ENCODE measurements at places on chromosomes 7 and 10.

DNA sequence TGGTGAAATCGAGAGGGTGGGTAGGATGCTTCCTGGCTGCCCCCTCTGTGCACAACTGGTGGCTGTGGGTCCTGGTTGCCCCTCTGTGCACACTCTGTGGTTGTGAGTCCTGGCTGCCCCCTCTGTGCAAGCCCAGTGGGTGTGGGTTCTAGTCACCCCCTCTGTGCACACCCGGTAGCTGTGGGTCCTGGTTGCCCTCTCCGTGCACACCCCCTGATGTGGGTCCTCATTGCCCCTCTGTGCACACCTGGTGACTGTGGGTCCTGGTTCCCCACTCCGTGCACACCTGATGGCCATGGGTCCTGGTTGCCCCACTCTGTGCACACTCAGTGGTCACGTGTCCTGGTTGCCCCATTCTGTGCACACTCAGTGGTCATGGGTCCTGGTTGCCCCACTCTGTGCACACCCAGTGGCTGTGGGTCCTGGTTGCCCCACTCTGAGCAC, 20.3 kb upstream of the RET start:
- DNase-seq: no peak

DNA sequence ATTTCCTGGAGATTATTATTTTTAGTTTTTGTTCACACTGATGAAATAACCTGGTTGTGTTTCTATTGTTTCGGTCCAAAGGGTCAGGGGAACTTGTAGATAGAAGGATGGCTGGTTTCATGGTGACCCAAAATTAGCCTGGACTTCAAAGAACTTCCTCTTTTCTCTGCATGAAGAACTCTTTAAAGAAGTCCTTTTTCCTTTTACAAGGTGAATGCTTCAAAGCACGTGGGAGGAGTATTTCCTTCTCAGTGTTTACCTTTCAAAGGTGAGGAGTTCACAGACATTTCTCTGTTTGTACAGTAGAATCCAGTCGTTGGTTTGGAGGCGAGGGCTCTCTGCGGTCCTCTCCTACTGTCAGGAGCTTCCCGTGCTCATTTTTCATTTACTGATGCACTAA, 561.7 kb downstream of the GATA3 start:
- DNase-seq: no peak

DNA sequence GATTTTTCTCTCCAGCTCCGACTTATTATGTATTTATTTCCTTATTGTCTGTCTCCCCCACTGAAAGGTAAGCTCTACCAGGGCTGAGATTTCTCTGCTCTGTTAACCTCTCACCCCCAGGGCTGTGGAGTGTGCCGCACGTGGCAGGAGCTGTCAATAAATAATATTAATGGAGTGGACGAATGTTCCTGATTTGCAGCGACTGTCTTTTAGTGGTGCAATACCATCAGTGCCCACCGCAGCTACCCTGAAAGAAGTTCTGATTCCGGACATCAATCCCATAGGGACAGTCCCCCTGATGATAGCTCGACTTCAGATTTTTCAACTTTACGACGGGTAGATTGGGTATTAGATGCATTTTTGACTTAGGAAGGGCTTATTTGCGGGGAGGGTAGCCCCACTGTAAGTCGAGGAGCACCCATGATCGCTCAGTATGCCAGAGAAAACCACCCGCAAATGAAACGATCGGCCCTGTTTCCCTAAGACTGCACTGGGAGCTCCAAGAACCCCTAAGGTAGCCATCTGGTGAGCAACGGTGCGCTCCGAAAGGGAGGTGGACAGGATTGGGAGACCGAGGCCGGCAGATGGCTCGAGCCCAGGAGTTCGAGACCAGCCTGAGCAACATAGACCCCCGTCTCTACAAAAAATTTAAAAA, 986 bp upstream of the PPP2R2D start:
- no peak for DNase-seq

GRCh38 chr10:59894114-59894513, 12.2 kb downstream of the CCDC6 start:
- no peak for DNase-seq

DNA sequence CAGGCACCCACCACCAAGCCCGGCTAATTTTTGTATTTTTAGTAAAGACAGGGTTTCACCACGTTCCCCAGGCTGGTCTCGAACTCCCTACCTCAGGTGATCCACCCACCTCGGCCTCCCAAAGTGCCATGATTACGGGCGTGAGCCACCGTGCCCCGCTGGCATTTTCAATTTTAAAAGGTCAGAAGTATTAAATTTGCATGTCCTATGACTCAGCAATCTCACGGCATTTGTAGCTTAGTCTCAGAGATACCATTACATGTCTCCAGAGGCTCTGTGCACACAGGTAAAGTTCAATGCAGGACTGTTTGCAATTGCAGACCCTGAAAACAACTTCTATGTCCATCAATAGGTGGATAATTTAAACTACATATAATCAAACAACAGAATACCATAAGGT, 99.2 kb downstream of the DLG5 start:
- no peak for DNase-seq

DNA sequence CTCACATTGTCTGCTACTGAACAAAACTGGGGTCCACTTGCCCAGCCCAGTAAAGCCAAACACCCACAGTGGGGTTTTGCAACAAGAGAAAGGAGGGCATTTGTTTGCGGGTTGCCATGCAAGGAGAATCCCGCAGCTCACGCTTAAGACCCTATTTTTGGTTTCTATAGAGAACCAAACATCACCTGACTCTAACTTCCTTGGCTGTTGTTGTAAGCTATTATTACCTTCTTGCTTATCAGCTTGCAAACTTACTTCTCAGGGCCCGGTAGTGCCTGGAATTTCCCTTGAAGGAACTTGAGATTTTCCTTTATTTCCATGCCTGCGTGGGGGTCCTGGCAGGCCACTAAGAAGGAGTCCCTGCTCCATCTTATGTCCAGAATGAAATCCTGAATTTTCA, 20.7 kb downstream of the IFIT3 start:
- no peak for DNase-seq

Measured in left lobe of liver (tissue), 2 donors.